ENCODE measurements at places on chromosomes 1 and 21.

DNA sequence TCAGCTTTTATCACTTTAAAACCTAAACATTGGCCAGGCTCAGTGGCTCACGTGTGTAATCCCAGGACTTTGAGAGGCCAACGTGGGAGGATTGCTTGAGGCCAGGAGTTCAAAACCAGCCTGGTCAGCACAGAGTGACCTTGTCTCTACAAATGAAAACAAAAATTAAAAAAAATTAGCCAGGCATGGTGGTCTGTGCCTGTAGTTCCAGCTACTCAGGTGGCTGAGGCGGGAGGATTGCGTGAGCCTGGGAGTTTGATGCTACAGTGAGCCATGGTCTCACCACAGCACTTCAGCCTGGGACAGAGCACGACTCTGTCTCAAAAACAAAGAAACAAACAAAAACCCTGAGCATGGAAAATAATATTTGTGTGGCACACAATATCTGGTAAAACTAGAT lies 143.5 kb upstream of the HNRNPU start:
- no peak for DNase-seq

DNA sequence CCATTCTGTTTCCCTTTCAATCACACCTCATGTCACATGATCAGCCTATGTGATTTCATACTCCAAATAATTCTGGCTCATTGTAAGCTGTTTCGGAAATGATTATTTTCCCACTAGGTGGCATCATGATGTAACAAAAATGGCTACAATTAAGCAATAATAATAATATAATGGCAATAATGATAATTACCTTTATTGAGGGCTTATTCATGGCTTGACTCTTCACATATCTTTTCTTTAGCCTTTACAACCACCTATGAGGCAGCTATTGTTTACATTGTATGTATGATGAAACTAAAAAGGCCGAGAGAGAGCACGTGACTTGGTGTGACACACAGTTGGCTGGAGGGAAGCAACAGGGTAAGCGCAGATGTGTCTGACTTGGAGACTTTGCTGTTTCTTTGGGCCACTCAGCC lies 12.5 kb upstream of the KPRP start:
- no peak for DNase-seq

GRCh38 chr1:161978011-161978790 lies 45.5 kb downstream of the OLFML2B start:
- DNase-seq = no peak

DNA sequence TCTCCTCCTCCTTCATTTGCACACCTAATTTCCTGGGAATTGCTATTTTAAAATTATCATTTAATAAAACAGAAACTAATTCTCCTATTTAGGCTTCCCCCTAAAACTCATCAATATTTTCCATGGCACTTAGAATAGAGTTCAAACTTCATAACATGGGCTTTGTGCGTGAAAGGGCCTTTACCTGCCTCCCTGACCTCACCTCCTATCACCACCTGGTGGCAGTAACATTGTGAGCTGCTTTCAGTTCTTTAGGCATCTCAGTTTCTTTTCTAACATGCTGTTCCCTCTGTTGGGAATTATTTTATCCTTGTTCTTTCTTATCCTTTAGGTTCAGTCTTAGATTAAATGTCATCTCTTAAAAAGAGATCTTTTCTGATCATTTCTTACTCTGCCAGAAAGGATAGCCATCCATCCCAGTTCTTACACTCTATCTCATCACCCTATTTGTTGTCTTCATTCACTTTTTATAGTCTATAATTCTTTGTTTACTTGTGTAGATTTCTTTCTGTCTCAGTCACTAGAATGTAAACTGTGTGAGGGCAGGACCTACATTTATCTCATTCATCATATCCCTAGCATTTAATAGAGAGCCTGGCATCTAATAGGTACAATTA lies 133.8 kb upstream of the KIAA1614 start:
- DNase-seq = no peak

GRCh38 chr21:46229133-46229922 lies 754 bp upstream of the LSS start:
- DNase-seq = no peak

GRCh38 chr1:101520302-101520701 lies 283.5 kb downstream of the S1PR1 start:
- no peak for DNase-seq

- DNase-seq = no peak
Observed at GRCh38 chr1:214740471-214740870, 137.5 kb downstream of the CENPF start.

- DNase-seq = no peak
Observed at GRCh38 chr21:41821081-41821755, 54.4 kb upstream of the RIPK4 start.

GRCh38 chr1:25744140-25744581 lies 55.8 kb upstream of the SELENON start:
- no peak for DNase-seq

DNA sequence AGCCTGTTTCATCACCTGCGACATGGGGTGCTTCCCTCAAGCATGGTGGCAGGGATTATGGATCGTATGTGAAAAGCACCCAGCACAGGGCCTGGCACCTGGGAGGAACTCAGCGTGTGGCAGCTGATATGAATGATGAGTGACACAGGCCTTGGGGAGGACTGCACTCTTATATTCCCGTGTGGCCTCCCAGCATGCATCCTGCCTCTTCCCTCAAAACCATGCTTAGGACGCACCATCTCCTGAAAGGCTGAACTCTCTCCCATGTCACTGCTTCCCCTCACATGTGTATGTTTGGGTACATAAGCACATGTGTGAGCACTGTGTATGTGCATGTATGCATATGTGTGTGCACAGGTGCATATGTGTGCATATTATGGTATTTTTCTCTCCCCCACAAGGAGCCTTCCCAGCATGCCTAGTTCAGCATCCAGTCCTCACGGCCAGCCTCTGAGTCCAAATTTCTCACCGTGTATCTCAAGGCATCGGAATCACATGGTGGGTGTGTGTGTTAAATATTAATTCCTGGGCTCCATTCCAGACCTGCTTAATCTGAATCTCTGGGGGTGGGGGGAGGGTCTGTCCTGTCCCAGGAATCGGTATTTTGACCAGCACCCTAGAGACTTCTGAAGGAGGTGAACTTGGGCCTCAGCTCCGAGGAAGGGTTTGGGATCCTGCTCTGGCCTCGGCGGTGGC lies 12.8 kb downstream of the MYOM3 start:
- no peak for DNase-seq

DNA sequence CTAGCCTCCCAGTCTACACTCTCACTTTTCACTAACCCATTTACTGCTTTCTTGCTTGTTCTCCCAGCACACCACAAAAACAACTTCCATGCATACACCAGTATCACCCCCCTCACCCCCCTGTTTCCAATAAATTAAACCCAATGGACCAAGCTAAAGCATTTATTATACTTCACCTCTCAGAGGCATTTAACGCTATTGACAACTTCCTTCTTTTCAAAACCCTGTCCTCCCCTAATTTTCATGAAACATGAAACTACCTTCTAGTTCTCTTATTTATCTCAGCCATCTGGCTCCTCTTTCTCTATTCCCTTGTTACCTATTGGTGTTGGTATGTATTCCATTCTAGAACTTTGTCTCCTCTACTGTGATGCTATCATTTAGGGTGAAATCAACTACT lies 32.3 kb downstream of the PTPRC start:
- DNase-seq = no peak

- DNase-seq = no peak
Observed at GRCh38 chr1:2193514-2194281, 874 bp downstream of the FAAP20 start.

GRCh38 chr1:236851871-236852270 lies 56.8 kb downstream of the MTR start:
- no peak for DNase-seq

DNA sequence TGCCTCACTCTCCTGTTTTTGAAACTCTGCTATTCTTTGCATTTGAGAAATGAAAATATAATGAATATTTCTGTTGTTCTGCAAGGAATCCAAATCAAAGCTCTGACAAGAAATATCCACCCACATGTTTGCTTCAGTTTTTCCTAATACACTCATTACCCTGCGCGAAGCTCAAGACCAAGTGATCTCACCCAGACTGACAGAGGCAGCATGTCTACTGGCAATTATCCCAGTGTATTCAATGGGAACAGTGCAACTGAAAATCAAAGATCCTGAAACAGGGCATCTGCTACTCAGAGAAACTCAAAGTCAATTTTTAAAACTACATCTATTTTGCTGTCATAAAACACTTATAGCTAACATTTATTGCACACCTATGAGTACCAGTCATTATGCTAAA lies 321.0 kb upstream of the LRRC7 start:
- no peak for DNase-seq

DNA sequence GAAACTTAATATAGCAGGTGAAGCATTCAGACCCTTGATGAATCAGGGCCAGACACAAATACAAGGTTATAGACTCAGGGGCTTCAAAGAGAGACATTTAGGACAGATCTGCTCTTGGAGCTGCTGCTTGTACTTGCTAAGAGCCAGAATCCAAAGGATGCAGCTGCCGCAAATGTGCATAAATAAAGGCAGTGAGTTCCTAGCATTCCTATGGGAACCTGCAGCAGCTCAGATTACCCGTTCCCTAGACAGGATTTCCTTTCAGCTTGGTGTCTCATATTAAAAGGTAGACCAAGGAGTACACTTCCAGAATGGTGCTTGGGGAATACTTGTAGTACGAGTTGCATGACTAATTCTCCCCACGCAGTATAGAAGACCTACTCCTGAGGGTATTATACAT lies 9.7 kb upstream of the LRRC53 start:
- DNase-seq = no peak

DNA sequence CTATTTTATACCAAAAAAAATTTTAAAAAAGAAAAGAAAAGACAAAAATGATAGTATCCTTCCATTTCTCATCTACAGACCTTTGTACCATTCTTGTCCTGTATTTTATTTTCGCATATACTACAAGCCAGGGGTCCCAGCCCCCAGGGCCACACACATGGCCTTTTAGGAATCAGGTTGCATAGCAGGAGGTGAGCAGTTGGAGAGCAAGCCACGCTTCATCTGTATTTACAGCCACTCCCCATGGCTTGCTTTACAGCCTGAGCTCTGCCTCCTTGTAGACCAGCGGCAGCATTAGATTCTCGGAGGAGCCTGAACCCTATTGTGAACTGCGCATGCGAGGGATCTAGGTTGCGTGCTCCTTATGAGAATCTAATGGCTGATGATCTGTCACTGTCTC lies 39.8 kb downstream of the RASSF5 start:
- DNase-seq = no peak

DNA sequence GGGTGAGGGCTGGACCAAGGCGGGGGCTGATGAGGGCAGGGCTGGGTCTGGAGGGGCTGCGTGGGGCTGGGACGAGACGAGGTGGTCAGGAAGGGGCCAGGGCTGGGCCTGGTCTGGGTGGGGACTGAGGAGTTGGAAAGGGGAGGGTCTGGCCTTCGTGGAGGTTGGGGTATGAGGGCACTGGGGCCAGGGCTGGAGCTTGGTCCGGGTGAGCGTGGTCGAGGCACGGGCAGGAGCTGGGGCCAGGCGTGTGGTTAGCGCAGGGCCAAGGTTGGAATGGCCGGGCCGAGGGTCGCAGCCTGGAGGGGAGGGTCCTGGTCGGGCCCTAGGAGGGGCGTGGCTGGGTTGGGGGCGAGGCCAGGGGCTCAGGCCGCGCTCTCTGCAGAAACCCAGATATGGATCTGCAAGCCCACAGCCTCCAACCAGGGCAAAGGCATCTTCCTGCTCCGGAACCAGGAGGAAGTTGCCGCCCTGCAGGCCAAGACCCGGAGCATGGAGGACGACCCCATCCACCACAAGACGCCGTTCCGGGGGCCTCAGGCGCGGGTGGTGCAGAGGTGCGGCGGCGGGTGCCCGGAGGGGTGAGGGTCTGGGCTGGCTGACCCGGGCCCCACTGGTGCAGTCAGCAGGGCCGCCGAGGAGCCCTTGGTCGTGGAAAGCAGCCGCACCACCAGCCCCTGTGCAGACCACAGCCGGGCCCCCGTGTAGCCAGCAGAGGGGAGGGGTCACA lies 9.0 kb downstream of the TTLL10 start:
- DNase-seq = no peak

GRCh38 chr1:68287241-68287640 lies 54.9 kb upstream of the WLS start:
- no peak for DNase-seq

DNA sequence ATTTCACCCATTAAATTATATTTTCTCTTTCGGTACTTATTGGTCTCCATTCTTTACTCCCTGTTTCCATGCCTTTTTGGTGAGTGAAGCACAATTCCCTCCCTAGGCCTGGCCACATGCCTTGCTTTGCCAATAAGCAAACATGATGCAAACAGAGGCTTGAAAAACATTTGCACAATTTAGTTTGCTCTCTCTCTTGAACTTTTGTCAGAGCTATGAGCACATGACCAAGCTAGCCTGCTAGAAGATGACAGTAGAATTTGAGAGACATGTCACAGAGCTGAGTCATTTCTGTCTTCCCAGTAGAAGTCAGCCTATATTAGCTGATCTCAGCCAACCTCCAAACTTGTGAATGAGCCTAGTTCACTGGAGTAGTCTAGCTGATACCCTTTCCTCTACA lies 24.6 kb downstream of the ANGPTL3 start:
- no peak for DNase-seq

DNA sequence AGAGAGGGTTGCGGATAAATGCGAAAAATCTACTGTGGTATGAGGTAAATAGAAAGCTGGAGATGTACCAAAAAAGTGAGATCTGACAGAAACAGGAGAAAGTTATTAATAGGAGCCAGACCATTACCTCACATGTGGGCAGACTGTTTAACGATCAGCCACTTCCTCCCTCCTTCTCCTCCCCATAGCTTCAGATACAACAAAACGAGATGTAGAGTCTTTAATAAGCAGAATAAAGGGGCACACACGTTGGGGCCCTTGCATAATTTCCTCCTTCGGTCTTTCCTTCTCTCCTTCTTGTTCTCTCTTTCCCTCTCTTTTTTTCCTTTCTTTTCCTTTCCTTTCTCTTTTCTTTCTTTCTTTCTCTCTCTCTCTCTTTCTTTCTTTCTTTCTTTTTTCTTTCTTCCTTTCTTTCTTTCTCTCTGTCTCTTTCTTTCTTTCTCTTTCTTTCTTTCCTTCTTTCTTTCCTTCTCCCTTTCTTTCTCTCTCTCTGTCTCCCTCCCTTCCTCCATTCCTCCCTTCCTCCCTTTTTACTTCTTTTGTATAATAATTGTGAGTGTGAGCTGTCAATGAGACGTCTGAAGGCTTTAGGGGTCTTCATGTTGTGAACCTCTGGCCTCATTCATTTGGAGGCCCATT lies 242.1 kb downstream of the GRIK1 start:
- no peak for DNase-seq

DNA sequence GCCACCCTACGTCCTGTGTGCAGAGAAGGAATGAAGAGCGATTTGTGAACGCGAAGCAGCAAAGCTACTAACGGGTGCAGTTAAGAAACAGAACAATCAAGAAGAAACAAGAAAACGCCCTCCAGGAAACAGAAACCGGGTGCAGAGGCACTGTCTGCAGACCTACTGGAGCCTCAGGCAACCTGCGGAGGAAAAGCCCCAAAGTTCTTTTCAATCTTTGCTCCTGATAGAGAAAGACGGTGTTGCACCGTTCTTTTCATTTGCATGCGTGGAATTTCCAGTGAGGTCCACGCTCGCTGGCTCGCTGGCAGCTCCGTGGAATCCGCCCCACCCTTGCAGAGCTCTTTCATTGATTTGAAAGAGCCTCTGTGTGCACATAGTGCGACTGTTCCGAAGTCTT lies 37.0 kb upstream of the PDE9A start:
- DNase-seq = no peak

All from activated CD4-positive, alpha-beta T cell treated with anti-CD3 and anti-CD28 coated beads, Interleukin-2, amount 50 U/mL, for 48 hours (primary cell).